ENCODE measurements at places on chromosomes 3 and 15. TPM values are rescaled to one million over a fixed set of nuclear protein-coding genes. Genes with fewer than 3 reads are reported as not detected.

DNA sequence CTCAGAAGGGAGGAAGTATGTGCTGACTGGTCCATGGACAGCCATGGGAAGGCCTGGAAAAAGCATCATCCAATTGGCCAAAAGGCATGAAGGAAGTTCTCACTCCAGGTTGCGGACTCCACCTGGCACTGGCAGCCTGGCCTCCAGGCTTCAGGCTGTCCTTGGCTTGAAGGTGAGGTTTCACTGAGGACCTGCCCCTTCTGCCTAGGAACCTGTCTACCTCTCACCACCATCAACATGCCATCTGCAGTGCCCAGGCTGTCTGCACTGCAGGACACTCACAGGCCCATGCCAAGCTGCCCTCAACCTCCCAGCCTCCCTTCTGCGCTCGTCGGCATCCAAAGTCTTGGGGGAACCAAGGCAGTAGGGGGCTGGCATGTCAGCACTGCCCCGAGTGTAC, 51.1 kb downstream of the CEP70 start:
- DNase-seq, result no peak

ZNF619 gene
- total RNA-seq, result 4.2 TPM

SLC2A2 gene
- total RNA-seq, result not detected

CLEC3B gene
- 1.9 TPM for total RNA-seq

EOGT gene
- total RNA-seq, result 35.6 TPM

DNA sequence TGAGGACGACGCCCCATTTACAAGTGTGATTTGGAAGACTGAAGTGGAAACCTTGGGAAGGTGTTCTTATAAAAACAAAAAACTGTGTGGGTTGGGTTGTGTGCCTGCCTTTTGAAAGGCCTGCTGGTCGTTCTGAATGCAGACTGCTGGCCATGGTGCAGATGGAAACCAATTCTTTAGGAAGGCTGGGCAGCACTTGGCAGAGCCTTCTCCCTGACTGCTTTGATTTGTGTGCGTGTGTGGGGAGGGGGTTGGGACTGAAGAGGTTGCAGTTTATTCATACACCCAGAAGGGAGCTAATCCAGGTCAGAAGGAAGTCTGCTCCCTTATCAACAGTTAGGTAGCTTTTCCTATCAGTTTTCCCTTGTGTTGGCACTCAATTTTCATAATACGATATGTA, 288.7 kb downstream of the SOX2 start:
- DNase-seq, result no peak

DNA sequence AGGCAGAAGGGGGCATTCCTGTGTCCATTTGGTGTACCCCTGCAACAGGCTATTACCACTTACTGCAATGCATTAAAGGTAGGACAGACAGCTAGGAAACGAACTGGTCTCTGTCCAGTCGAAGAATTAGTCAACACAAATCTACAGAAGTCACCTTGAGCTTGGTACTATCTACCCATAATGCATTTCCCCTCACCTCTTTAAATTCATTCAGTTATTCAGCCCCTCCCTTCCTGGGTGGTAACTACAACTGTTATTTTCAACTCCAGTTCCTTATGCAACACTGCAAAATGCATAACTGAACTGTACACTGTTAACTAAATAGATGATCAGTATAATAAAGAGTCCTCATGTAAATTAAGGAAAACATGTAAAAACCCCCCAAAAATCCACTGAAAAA, 77.6 kb downstream of the MAGI1 start:
- no peak for DNase-seq

DNA sequence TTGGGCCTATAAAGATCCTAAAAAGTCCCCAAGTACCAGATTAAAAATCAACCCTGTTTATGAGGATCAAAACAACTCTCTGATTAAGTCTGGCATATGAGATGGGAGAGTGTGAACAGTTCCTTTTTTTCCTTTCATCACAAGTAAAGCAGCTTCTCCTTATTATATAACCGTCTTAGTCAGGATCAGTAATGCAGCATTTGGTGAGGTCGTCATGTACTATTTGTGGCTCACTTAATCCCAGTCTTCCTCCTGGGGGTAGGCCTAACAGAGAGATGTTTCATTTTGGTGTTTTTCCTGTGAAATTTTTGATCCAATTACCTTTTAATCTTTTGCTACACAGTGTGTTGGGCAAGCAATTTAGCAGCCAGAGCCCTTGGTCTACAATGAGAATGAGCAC, 333.1 kb upstream of the KCNMB2 start:
- peak; percentile 52 for DNase-seq

GRCh38 chr3:127670761-127671522, 1.8 kb upstream of the ABTB1 start:
- DNase-seq, result no peak

DNA sequence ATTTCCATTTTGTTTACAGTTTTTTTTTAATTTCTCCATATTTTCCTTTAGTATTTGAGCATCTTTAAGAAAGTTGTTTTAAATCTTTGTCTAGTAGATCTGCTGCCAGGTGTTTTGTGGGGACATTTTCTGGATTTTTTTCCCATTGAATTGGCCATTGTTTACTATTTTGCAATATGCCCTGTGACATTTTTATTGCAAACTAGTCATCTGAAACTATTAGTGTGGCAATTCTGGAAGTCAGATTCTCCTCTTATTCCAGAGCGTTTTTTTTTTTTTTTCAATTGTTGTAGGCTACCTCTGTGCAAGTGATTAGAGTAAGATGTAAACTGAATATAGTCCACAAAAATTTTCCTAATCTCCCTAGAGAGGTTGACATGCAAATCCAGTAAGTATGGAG, 334.2 kb downstream of the PYDC2 start:
- no peak for DNase-seq

Data from IMR-90 (cell line).